A549 treated with GW870086 at 1 μM for 4 hours (cell line): ENCODE measurements at places on chromosomes 4 and X. TPM values are rescaled to one million over a fixed set of nuclear protein-coding genes. Genes with fewer than 3 reads are reported as not detected.

CLNK gene
- not detected in 5 replicates for total RNA-seq

REELD1 gene
- total RNA-seq = not detected in 5 replicates

RHOXF2B gene
- not detected in 5 replicates for total RNA-seq

JADE3 gene
- 9.0 to 13.0 TPM (median 12.4 TPM) in 5 replicates for total RNA-seq

SRPX gene
- total RNA-seq = 7.3 to 8.4 TPM (median 7.9 TPM) in 5 replicates

RNF150 gene
- total RNA-seq = 0.13 to 0.42 TPM (median 0.30 TPM) in 5 replicates

NMU gene
- 0.37 to 1.1 TPM (median 0.82 TPM) in 5 replicates for total RNA-seq

PTTG2 gene
- total RNA-seq = not detected in 5 replicates

TLR7 gene
- not detected in 5 replicates for total RNA-seq

CLTRN gene
- total RNA-seq = 0.72 to 1.1 TPM (median 0.91 TPM) in 5 replicates

SCML2 gene
- 6.6 to 8.9 TPM (median 7.5 TPM) in 5 replicates for total RNA-seq

GAGE1 gene
- total RNA-seq = not detected in 5 replicates

GTPBP6 gene
- total RNA-seq = 36.1 to 51.6 TPM (median 49.0 TPM) in 5 replicates

PAGE5 gene
- not detected in 5 replicates for total RNA-seq

STATH gene
- not detected in 5 replicates for total RNA-seq

ADGRG4 gene
- total RNA-seq = not detected in 5 replicates

CSAG3 gene
- total RNA-seq = not detected in 5 replicates

SPATA18 gene
- 3.4 to 5.2 TPM (median 3.8 TPM) in 5 replicates for total RNA-seq

MAGEC2 gene
- total RNA-seq = not detected in 5 replicates
